Mesenchymal stem cell (in vitro differentiated cells and primary cell): ENCODE measurements at places on chromosomes 5 and 9.
A peak's percentile ranks its signal among the peaks of the same experiment; 100 is the strongest.

DNA sequence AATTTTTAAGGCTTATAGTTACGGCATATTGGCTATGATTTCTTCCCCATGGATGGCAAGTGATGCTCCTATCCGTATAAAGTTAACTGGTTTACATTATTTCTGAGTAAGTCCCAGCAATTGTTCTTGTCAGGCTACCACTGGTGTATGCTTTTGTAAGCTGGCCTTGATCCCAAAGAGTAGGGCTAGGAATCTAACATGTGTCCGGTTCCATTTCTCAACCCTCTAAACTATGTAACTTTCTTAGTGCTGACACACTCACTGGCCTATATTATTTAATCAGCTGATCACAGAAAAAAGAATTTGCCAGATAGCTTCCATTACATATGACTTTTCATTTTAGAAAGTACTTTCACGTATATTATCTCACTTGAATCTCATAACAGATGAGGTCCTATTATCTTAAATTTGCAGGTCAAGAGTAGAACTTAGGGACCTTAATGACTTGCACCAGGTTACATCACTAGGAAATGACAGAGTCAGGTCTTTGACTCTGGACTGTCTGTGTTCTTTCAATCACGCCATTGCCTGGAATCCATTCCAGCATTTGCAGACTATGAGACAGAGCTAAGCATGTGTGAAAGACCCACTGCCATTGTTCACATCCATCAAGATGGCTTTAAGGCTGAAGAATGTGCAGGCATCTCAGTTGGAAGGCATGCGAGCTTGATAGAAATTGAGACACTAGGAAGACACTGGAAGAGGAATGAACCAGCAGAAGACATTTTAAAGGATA is 362.9 kb downstream of the ARRDC3 start:
- no peaks in the 10 kb centered on the region for H3K4me1 ChIP-seq
- no peaks in the 10 kb centered on the region for H3K27me3 ChIP-seq
- H3K27ac ChIP-seq = no peak overlapping the region

DNA sequence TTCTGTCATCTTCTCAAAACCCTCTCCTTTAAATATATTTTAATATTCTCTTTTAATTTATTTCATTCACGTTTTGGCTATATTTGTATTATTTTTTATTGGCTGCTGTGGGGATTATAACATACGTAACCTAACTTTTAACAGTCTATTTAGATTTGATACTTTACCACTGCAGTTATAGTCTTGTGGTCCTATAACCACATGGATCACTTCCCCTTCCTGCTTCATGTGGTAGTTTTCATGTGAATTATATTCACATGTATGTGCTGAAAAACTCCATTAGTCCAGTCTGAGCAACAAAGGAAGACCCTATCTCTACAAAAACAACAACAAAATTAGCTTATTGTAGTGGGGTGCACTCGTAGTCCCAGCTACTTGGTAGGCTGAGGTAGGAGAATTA is 34.3 kb downstream of the CENPP start:
- H3K36me3 ChIP-seq = no peaks in the 10 kb centered on the region
- no peaks in the 10 kb centered on the region for H3K27me3 ChIP-seq
- H3K4me1 ChIP-seq = no peaks in the 10 kb centered on the region

DNA sequence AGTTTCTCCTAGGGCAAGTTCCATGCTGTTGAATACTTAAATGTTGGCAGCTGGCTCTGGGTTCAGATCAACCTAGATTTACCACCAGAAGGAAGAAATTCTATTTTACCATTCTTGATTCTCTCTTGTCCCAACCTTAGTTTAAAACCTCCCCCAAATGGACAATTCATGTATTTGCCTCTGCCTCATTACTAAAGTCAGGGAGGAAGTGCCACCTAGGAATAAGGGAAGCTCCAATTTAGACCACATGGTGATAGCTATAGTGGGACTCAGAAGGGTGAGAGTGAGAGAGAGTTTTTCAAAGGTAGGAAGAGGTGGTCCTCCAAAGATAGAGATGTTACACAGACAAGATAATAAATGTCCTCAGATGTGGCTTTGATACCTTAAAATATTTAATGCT is 53.4 kb upstream of the PAM start:
- no peaks in the 10 kb centered on the region for H3K4me1 ChIP-seq
- H3K27me3 ChIP-seq = no peaks in the 10 kb centered on the region
- no peak for DNase-seq

GRCh38 chr9:128055344-128056040 is 11.6 kb downstream of the NAIF1 start:
- H3K4me1 ChIP-seq = peaks cover 11% of the 10 kb centered on the region
- no peak overlapping the region for H3K4me3 ChIP-seq
- no peaks in the 10 kb centered on the region for H3K36me3 ChIP-seq
- H3K27me3 ChIP-seq = no peaks in the 10 kb centered on the region
- no peak overlapping the region for H3K27ac ChIP-seq

DNA sequence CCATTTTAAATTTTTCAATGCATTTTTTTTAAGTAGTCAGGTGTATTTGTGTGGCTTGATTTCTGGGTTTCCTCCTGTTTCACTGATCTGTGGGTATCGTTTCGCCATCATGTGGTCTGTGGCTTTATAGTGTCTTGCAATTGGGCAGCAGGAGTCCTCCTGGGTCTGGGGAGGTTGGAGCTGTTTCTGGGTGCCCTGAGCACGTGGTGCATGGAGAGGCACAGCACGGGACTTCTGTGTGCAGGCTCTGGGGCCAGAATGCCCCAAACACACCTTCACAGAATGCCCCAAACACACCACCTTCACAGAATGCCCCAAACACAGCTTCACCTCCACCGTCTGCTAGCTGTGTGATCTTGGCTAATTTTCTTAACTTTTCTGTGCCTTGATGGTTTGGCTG is 82.6 kb upstream of the COL5A1 start:
- no peak for DNase-seq
- no peak overlapping the region for H3K4me3 ChIP-seq
- H3K36me3 ChIP-seq = no peaks in the 10 kb centered on the region
- H3K27ac ChIP-seq = no peak overlapping the region
- H3K27me3 ChIP-seq = no peaks in the 10 kb centered on the region

DNA sequence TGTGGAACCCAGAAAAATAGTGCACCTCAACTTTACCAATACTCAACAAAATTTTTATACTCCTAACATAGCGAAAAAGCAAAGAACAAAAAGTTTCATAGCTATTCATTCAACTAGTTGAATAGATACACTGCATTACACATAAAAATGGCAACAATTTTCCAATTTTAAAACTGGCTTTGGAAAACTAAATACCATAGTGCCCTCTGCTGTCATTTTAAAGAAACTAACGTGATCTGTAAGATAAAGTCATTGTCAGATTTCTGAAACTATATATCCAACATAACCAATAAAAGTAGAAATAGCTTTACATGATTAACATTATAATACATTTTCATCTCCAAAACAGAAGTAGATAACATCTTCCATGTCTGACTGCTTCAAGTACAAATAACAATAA is 31.6 kb downstream of the DTWD2 start:
- no peak overlapping the region for H3K27ac ChIP-seq
- no peak overlapping the region for H3K4me3 ChIP-seq
- H3K4me1 ChIP-seq = no peaks in the 10 kb centered on the region
- no peaks in the 10 kb centered on the region for H3K27me3 ChIP-seq

DNA sequence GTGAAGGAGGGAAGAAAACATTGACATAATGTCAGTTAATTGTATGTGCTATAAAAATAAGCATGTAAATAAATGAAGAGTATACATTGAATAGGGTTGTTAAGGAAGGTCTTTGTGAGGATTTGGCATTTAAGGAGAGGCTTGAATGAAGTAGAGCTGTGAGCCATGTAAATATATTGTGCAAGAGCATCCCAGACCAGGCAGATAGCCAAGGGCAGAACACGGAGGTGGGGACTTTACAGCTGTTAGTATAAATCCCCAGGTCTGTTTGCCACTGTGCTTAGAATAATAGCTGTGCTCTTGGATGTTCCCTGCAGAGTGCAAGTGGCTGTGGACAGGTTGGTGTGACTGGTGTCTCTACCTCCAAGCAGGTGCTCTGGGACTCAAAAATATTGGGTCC is 211.7 kb downstream of the LRRC70 start:
- H3K36me3 ChIP-seq = no peaks in the 10 kb centered on the region
- no peak overlapping the region for H3K4me3 ChIP-seq
- H3K27me3 ChIP-seq = no peaks in the 10 kb centered on the region
- no peaks in the 10 kb centered on the region for H3K4me1 ChIP-seq
- H3K27ac ChIP-seq = no peak overlapping the region

GRCh38 chr5:119527351-119527750 is 75.1 kb downstream of the HSD17B4 start:
- no peaks in the 10 kb centered on the region for H3K4me1 ChIP-seq
- DNase-seq = no peak
- H3K4me3 ChIP-seq = no peak overlapping the region
- H3K27me3 ChIP-seq = no peaks in the 10 kb centered on the region

- H3K4me3 ChIP-seq = peak overlapping the region; percentile 30
- no peaks in the 10 kb centered on the region for H3K27me3 ChIP-seq
- DNase-seq = peak; percentile 29
- H3K4me1 ChIP-seq = no peaks in the 10 kb centered on the region
- H3K27ac ChIP-seq = no peak overlapping the region
- H3K36me3 ChIP-seq = no peaks in the 10 kb centered on the region
These were observed 289.5 kb upstream of the MPDZ start for GRCh38 chr9:13568841-13569601.

GRCh38 chr5:72368271-72368670 is 48.1 kb downstream of the PTCD2 start:
- H3K4me1 ChIP-seq = no peaks in the 10 kb centered on the region
- H3K27ac ChIP-seq = no peak overlapping the region

GRCh38 chr9:20526500-20527319 is 95.6 kb downstream of the MLLT3 start:
- H3K27me3 ChIP-seq = no peaks in the 10 kb centered on the region
- H3K27ac ChIP-seq = no peak overlapping the region
- no peaks in the 10 kb centered on the region for H3K4me1 ChIP-seq
- peak; percentile 41 for DNase-seq
- no peaks in the 10 kb centered on the region for H3K36me3 ChIP-seq
- no peak overlapping the region for H3K4me3 ChIP-seq

DNA sequence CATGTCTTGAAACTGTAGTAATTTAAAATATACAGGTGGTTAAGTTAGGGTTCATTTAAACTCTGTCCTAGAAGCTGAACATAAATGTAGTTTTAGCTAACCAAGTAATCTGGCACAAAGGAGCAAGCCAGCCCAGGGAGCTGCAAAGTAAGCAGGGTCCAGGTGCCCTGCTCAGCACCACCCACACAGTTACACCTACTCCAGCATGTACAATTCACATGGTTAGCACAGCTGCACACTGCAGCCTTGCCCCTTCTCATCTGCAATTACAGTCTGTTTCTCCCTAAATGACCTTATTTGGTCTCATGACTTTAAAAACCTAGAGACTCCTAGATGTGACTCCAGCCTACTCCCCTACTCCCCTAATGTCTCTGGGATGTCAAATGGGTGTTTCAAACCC is 128.4 kb downstream of the EPB41L4A start:
- no peak for DNase-seq
- H3K36me3 ChIP-seq = no peaks in the 10 kb centered on the region
- no peak overlapping the region for H3K4me3 ChIP-seq
- H3K27me3 ChIP-seq = no peaks in the 10 kb centered on the region
- no peak overlapping the region for H3K27ac ChIP-seq

DNA sequence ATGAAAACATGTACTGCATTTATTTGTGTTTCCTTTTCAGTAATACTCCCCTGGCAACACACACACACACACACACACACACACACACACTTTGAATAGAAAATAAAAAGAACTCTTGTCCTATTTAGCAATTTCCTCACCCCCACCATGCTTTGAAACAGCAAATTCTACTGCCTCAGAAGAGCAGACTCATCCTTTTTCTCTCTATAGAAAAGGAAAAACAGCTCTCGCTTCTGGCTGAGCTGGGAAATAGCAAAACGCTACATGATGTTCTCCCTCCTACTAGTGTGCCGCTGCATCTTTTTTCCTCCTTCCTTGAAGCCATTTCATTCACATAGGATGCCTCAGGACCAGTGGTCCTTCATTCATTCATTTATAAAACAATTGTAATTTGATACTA is 453.6 kb downstream of the CSNK1G3 start:
- DNase-seq = no peak
- no peaks in the 10 kb centered on the region for H3K27me3 ChIP-seq
- no peak overlapping the region for H3K4me3 ChIP-seq
- no peak overlapping the region for H3K27ac ChIP-seq
- H3K36me3 ChIP-seq = no peaks in the 10 kb centered on the region

DNA sequence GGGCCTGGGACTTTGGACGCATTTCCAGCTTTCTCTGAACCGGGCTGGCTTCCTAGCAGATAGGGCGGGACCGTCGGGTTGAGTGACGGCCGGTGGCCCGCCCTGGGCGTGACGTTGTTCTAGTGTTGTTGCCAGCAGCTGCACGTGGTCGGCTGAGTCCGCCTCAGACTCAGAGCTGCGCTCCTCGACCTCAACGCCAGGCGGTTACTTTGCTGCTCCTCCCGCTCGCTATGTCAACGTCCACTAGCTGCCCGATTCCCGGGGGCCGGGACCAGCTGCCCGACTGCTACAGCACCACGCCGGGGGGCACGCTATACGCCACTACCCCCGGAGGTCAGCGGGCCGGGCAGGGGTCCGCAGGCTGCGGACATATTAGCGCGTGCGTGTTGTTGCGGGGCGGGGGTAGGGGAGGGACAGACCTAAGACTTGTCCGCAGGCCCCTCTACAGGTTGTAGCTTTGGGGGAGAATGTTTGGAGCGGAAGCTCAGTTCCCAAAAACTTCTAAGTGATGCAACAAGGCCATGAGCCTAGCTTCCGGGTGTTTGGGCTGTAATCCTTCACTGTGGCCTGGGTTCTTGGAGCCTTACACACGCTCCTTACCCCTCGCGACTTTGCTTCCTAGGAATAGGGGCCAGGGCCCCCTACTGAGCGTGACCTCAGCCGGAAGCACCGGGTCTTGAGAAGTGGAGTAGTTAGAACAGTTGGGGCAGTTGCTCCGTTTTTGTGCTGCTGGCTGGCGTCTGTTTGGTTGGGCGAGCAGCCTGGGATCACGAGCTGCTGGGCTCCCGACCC is at the start of gene EIF4EBP3:
Gene EIF4EBP3, plus strand, starts transcription at position 155 of the 792 bp plus-strand sequence. Its CDS starts 76 bp downstream, at position 231.
- H3K36me3 ChIP-seq = peaks cover 61% of the 10 kb centered on the region
- peak within 1 kb of the TSS; percentile 53 for H3K4me3 ChIP-seq
- H3K27me3 ChIP-seq = no peaks in the 10 kb centered on the region
- peak within 1 kb of the TSS; percentile 66 for H3K27ac ChIP-seq
- DNase-seq = peak; percentile 97

DNA sequence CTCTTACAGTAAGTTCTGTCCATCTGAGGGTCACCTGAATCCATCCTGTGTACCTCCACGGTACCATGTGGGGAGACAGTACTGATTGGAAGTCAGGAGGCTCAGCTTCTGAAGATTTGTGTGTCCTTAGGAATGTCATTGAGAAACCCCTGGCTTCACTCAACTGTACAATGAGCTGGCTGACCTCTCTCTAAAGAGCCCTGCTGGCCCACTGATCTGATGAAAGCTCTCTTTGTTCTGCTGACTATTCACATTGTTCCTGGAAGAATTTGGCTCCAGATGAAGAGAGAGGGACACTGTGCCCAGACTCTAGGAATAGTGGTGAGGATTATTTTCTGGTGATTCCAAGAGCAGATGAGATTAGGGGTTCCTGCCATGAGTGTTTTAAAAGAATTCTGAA is 141.2 kb downstream of the LURAP1L start:
- no peaks in the 10 kb centered on the region for H3K27me3 ChIP-seq
- H3K4me3 ChIP-seq = no peak overlapping the region
- H3K4me1 ChIP-seq = no peaks in the 10 kb centered on the region
- no peak overlapping the region for H3K27ac ChIP-seq
- DNase-seq = peak; percentile 12

GRCh38 chr9:75358846-75359245 is 270.5 kb downstream of the OSTF1 start:
- no peak overlapping the region for H3K27ac ChIP-seq
- H3K4me3 ChIP-seq = no peak overlapping the region
- H3K36me3 ChIP-seq = no peaks in the 10 kb centered on the region
- H3K27me3 ChIP-seq = no peaks in the 10 kb centered on the region
- H3K4me1 ChIP-seq = no peaks in the 10 kb centered on the region

GRCh38 chr9:98251551-98251950 is 3.9 kb downstream of the TBC1D2 start:
- peak overlapping the region; percentile 83 for H3K4me3 ChIP-seq
- H3K27ac ChIP-seq = peak overlapping the region; percentile 6
- DNase-seq = peak; percentile 57
